ENCODE measurements at places on chromosomes 5 and 9.
A peak's percentile ranks its signal among the peaks of the same experiment; 100 is the strongest.

DNA sequence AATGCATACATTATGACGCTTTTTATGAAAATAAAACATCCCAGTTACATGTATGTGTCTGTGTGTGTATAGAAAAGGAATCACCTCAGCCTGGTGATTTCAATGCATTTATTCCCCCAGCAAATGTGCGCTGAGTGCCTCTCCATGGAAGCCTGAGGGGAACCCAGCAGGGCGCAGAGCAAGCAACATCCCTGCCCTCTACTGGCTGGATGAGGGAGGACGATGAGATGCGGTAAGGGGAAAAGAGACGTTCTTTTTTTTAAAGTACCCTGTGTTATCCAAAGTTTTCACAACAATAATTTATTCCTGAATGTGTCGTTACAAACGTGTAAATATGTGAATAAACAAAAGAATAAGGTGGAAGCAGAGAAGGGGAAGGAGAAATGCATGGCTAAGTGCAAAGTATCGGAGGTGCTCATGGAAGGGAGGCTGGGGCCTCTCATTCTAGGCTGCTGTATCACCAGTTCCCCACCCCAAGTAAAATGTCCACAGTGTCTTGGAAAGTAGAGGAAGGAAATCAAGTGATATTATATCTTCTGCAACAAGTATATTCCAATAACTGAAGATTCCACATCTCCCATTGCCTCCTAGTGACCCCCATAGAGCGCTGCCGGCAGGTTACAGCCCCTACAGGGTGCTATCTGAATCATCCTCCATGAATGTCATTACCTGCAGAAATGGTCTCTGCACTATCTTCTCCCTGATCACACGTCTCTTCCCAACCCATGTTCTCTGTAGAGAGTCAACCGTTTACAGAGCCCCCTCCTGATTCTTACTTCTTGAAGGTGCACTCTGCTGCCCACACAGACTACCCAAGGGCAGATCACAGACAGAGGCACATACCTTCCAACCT is 13.0 kb upstream of the ABLIM3 start:
- DNase-seq: no peak

DNA sequence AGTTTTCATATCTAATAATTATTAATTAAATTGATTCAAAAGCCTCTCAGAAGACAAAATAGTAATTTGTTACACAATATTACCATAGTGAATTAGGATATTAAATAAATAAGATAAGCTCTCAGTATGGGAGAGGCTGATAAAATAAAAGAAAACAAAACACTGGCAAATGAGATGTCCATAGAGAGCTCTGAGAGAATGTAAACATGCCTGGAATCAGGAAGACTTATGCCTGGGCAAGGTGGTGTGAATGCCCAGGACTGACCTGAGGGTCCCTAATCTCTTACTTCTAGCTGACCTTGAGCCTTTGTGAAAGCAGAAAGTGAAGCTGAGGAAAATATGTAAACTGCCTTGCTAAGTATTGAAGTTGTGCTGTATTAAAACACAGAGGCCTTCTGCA is 616.5 kb downstream of the PTPRD start:
- DNase-seq: no peak

GRCh38 chr5:132138260-132138659 is 64.7 kb downstream of the CSF2 start:
- DNase-seq: no peak

DNA sequence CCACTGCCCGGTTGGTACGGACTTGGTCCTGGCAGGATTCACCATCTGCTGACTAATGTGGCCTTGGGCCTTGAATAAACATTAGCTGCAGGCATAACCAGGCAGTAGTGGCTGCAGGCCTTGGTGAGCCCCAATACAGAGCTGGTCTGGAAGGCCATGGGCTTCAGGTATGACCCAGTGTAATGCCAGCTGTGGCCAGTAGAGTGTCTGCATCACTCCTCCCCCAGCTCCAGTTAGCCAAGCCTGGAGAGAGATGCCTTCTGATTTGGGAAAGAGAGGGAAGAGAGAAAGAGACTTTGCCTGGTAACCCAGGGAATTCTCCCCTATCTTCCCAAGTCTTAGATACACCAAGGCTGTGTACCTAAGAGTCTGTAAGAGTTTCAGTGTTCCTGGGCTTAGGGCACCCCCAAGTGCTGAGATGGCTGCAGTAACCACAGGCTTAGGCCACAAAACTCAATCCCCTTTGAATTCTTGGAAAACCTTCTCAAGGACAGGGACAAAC is 5.6 kb upstream of the C5 start:
- no peak for DNase-seq

GRCh38 chr9:100303747-100304146 is 49.0 kb downstream of the TEX10 start:
- DNase-seq: no peak

DNA sequence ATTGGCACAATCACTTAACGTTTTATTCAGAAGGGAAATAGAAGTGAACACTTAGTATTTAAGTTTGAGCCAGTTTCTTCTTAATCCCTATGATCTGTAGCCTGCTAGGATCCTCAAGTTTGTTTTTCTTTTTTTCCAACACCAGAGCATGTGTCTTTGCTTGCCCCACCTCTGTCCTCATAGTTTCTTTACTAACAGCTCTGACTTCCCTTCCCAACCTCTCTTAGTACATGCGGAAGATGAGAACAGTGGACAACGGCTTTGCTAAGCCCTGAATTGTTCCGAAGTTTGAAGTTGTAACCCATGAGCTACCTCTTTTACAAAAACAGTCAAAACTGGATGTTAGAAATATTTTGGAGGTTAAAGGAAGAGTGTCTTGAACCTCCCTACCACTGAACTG is 61.7 kb upstream of the TAF11L2 start:
- no peak for DNase-seq

DNA sequence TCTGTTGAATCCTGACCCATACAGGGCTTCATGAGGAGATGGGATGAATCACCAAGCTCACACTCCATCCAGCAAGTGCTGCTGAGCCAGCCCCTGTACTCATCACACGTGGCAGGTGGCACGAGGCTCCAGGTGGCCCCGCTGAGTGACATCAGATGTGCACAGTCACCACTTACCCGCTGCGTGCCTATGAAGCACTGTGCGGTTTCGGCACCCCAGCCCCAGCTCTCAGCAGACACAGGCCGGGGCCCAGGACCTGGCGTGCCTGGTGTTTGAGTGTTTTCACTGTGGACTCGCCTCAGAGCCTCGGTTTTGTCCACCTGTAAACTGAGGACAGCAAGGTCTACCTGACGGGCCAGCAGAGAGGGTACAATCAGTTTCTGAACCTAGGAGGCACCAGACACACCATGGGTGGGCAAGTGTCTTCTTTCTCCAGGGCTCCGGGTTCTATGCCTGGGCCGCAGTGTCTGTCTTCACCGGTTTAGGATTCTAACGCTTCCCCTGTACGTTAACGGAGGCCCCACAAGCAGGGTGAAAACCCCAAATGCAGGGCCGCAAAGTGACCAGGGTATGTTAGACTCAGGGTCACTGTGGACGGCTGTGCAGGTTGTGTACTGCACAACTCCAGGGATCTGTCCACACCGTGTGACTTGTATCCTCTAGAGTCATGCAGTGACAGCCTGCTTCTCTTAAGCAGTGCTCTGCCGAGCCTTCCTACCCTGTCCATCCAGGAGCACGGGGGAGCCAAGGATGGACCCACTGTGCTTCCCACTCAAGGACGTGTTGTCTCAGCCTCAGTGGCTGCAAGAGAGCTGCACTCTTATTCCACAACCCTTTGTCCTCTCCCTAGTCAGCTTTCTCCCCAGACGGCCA is 44.3 kb upstream of the COL5A1 start:
- peak; percentile 30 for DNase-seq

DNA sequence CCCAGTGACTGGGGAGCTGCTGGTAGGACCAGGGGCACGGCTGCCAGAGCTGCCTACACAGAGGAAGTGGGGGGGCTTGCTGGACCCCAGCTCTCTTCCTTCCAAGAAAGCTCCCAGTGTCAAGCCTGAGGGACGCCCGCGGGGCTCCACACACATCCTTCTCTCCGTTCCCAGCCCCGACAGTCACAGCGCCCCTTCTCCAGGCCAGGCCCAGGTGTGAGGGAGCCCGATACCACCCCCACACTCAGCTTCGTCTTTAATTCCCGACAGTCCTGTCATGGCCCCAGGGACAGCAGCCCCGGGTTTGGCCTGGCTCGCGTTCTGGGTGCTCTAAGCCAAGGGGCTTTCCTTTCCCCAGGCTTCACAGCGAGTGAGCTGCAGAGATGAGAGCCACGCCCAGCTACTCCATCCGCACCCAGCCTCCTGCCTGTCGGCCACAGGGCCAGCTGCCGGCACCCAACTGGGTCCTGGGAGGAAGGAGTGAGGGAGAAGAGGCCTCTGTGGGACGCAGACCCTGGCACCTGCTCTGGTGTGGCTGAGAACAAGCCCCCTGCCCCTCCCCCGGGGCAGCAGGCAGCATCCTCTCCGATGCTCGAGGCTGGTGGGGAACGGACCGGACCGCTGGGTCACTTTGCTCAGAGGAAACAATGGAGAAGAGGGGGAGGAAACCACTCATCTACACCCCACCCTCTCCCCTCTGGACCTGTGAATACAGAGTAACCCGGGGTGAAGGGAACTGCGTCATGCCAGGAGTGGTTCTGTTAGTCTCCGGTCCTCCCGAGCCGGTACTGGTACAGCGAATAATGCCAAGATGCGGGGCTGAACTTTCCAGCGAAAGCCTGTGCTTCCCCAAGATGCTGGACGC is 53.9 kb upstream of the PHYKPL start:
- DNase-seq: no peak

- no peak for DNase-seq
These were observed 63.7 kb upstream of the CCDC112 start for GRCh38 chr5:115360046-115360685.

DNA sequence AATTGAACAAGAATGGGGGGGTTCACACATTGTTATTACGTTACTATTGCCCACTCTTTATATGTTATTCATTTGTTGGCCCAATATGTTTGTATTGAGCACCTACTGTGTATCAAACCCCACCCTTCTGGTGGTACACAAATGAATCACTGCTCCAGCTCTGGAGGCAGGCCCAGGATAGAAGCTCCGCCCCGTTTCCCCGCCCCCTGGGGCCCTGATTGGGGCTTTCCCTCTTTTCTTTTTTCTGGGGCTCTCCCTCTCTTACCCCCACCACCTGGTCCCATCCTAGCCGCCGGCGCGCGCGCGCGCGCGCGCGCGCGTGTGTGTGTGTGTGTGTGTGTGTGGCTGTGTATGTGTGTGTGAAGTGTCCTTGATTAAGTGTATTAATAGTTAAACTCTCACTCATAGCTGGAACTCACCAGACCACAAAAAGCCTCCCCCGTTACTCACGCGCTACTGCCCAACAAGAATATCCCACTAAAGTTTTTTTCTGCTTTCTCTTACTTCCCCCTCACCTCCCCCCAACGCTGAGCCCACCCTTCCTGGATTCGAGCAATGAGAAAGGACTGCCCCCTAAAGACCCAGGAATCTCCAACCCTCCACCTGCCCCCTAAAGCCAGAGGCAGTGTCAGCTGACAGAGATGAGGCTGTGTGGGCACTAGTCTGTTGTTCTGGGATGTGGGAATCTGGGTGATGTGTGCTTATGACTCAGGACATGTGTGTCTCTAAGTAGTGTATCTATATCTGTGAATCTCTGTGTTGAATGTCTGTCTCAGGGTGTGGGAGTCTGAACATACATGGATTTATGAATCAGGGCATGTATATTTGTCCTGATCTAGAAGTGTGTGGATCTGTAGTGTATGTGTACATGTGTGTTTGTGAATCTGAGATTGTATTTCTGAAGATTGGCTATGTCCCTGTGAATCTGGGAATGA is 4.0 kb downstream of the CXXC5 start:
- DNase-seq: peak; percentile 83

DNA sequence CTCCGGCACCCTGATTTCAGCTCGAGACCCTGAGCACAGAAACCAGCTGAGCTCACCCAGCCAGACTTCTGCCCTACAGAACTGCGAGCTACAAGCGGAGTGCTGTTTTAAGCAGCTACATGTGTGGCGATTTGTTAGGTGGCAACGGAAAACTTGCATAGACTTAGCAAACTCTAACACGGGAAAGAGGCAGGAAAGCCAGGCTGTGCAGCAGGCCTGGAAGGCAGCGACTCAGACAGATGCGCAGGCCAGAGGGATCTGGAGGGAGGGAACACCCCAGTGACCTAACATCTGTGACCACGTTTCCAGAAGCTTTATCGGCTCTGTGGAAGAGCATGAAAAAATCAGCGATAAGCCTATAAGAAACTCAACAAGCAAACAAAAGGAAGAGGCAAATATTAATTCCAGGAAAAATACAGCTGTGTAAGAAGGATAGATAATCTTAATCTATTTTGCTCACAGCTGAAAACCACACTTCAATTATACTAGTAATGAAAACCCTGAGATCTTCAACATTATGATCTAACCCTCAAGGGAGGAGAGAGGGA is 11.0 kb downstream of the UBAC1 start:
- peak; percentile 63 for DNase-seq

GRCh38 chr5:33936004-33936380 is 194 bp upstream of the RXFP3 start:
- DNase-seq: peak; percentile 63

DNA sequence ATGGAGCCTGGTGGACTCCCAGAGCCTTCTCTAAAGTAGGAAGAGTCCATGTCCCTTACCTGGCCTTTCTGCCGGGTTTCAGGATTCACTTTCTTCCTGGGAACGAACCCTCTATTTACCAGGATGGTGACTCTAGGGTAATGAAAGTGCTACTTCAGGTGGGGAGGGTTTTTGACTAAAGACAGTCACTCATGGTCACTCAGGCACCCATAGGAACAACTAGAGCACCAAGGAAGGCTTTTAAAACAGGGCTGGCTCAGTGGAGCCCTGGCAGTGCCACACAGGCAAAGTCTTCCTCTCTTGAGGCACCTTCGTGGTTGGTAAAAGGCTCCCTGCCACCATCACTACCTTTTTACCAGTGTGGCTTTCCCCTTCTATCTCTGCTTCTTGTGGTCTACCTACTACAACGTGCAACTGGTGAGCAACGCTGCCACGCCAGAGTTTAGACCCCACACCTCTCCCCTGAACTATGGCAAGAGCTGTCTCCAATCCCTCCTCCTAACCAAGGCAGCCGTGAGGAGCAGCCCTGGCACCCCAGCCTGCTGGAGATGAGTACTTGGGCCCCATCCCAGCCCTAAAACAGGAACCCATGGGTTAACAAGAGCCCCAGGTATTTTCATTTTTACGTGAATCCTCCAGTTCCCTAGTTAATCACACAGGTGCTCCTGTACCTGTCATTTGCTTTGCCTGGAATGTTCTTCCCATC is 3.5 kb downstream of the SURF1 start:
- no peak for DNase-seq
